ENCODE measurements at places on chromosomes 1 and 21.
A peak's percentile ranks its signal among the peaks of the same experiment; 100 is the strongest.

- no peak for DNase-seq
These were observed 23.3 kb downstream of the ZBTB17 start for GRCh38 chr1:15952317-15953258.

GRCh38 chr1:228158151-228159007 is 7.2 kb upstream of the IBA57 start:
- DNase-seq = no peak

DNA sequence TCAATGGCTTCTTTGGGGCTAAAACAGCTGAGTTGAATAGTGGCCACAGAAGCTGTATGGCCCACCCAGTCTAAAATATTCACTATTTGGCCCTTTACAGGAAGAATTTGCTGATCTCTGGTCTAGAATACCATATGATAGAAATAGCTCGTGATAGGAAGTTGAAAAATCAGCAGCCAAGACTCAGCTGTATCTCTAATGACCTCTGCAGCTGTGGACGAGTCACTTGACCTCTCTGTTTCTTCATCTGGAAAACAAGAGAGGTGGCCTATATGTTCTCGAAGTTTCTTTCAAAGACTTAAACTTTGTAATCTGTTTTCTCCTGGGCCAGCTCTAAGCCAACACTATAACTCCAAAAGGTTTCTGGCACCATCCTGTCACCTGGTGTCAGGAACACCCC is 129.2 kb downstream of the ZBTB18 start:
- DNase-seq = no peak

- no peak for DNase-seq
These were observed 155.7 kb downstream of the TNFSF18 start for GRCh38 chr1:172895050-172895460.

DNA sequence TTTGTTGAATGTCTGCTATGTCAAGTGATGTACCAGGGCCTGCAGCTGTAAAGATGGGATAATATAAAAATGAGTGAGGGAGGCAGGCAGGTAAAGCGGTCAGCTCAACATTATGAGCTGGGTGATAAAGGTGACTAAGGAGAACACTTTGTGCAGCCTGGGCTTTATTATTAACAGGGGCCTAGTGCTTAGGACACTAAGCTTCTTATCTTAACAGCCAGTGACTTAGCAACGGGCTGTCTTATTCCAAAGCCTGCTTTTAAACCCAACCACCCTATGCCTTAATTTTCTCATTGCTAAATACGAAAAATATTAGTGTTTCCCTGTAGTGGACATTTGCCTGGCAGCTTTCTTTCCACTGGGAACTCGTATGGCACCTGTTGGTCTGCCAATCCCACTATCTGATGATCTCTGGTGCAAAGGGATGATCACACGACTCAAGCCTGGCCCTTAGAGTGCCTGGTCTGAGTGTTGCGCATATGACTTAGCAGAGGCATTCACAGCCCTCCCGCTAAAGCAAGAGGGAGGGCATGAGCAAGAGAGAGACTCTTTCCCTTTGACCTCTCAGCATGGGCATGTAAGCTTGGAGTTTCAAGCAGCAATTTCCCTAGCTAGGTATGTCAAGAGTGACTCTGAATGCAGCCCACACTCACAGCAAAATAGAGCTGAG is 98.6 kb upstream of the PAPPA2 start:
- no peak for DNase-seq

DNA sequence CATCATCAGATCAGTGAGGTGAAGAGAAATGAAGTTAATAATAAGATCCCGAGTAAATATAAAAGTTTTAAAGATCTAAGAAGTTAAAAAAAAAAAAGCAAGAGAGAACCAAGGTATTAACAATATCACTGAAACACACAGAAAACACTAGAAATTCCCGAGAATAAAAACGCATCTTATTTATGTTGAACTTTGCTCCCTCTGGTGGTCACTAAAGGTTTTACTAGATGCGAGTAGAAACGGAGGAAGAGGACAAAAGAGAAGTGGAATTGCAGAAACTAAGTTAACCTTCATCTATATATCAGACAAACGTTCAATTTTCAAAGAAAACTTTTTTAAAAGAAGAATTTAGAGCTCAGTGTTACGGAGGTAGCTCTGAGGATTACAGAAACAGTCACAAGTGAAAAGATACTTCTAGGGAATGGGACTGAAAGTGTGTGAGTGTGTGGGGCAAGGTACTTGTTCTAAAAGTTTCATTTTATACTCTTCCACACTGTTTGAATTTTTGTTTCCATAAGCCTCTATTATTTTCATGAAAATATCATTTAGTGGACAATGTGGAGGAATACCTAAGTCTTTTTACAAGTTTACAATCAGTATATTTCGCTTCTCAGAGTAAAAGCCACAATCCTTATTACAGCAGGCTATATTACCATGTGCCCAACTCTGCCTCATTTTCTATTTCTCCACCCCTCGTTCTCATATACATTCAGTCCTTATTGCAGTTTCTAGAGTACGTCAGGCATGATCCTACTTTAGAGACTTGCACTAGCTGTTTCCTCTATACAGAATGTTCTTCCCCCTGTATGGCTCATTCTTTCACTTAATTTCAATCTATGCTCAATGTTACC is 19.7 kb downstream of the ACBD6 start:
- no peak for DNase-seq

DNA sequence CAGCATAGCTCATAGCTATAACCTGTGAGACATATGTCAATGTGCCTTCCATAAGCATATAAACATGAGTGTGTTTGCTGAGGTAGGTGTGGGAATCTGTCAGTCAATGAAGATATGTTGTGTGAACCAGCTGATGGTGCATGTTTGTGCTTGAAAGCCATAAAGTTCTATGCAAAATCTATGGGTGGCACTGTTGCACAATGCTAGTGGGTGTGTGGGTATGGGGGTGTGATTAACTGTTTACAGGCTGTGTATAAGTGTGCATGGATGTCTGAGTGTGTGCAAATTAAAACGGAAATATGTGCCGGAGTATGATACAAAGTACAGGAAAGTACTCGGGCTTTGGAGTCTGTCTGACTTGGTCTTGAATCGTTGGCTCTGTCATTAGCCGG is 1.0 kb upstream of the ATP2B4 start:
- no peak for DNase-seq

DNA sequence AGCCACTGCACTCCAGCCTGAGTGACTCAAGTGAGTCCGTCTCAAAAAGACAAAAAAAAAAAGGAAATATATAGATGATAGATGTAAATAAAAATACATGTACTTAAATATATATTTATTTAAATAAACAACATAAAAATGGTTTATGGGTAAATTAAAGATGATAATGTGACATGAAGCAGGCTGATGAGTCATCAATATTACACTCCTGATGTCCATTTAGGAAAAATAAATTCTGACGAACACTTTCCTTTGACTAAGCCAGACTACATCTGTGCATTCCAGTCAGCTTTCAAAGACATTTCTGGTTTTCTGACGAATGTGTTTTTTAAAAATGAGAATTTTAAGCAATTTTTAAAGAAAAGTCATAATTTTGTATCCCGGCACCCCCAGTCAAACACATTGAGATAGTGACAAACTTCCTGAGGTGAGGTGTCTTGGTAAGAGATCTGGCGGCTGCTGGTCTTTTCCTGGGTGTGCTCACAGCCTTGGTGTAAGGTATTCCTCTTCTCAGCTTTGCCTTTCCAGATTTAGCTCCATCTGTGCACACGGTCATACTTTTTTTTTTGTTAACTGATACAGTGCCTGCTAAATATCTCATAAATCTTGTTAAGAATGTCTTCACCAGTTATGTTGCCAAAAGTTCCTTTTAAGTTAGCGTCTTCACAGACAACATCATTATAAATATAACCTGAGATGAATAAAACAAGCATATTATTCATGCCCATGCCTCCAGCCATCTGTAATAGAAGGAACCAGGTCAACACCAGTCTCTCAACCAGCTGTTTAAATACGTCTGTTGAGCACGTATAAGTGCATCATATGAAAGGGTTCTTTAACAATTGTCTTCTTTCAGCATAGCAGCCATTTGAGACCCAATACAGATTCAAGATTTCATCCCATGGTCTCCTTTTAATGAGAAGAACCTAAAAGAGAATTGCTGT is 214.5 kb upstream of the PLD5 start:
- DNase-seq = no peak

DNA sequence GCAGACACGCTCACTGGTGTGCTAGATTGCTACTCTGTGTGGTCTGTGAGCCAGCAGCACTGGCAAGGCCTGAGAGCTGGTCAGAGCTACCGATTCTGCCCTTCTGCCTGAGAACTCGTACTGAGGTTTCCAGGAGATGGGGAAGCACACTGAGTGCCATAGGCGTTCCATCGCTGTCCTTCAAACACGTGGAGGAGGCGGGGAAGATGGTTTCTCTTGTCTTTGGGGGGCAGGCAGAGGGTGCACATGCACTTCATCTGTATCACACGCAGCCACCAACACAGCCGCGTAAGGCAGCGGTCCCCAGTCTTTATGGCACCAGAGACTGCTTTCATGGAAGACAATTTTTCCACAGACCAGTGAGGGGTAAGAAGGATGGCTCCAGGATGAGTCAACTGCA is 23.8 kb upstream of the MX1 start:
- DNase-seq = no peak

DNA sequence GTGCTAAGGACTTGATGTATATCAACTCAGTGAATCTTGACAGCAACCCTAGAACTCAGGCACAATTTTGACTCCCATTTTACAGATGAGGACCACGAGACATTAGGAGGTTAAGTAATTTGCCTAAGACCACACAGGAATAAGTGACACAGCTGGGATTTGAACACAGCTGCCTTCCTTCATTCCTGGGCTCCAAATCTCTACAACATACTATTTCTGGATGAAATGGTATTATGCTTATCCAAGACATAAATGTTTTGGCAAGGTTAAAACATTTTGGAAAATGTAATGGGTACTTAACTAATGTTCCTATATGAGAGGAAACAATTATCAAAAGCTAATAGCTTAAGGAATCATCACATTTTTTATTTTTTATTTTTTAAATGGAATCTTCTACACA is 4.8 kb downstream of the CLDN8 start:
- DNase-seq = no peak

GRCh38 chr1:192869308-192869940 is 60.6 kb downstream of the RGS2 start:
- no peak for DNase-seq

DNA sequence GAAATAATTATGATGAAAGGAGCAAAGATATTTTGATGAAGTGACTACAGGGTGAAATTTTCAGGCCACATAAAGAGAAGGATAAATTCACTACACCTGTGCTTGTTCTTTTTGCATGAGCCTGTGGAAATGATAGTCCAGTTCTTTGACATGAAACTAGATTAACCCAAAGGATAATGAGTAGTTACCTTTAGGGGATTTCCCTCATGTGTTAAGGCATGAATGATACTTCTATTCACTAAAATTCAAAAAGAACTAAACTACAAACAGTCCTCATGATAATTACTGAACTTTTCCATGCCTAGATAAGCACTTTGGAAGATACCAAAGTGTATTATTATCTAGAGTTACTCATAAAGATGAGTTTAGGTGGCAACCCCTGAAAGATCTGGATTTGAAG is 244.3 kb downstream of the PTPRC start:
- no peak for DNase-seq

DNA sequence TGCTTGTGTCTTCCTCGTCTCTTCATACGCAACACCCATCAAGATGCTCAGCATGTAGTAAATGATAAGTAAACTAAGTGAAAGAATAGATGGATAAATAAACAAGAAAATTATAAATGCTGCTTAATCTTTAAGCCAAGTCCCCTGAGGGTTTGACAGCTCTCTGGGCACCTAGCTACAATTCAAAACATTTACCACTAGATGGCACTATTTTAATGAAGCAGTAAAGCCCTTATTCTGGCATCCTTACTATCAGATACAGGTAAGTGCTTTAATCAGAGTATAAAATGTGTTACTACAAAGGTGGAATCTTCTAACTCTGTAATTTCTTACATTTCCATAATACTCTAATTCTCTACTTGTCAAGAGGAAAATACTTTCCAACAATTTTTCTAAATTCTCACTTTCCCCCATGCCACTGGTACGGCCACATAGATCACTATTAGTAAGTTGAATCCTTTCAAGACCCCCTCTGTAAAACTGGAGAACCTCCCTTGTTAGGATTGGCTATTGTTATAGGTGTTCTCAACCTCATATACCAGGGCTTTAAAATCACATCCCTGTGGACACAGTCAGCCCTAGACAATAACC is 137.8 kb downstream of the BARHL2 start:
- no peak for DNase-seq

DNA sequence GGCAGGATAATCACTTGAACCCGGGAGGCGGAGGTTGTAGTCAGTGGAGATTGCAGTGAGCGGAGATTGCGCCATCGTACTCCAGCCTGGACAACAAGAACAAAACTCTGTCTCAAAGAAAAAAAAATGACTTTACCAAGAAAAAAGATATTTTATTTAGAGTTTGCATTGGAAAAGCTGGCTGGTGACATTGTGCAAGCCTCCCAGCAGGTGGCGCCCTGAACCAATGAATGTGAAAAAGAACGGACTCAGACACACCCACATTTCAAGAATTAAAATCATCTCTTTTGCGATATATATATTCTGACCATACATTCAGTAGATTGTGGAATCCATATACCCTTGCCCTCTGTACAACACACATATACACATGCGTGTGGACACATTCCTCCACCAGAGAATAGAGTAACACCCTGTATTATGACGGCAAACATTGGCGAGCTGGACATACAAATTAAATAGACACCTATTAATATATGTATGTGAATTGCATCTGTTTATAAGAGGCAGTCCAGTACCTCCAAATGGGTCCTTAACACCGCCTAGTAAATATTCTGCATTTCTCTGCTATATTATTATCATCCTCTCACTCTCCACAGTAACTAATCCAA is 39.0 kb upstream of the CADM3 start:
- DNase-seq = peak; percentile 4

GRCh38 chr21:29170944-29171343 is 40.5 kb downstream of the MAP3K7CL start:
- no peak for DNase-seq

- DNase-seq = no peak
These were observed 157.7 kb downstream of the ROR1 start for GRCh38 chr1:63931468-63931867.

DNA sequence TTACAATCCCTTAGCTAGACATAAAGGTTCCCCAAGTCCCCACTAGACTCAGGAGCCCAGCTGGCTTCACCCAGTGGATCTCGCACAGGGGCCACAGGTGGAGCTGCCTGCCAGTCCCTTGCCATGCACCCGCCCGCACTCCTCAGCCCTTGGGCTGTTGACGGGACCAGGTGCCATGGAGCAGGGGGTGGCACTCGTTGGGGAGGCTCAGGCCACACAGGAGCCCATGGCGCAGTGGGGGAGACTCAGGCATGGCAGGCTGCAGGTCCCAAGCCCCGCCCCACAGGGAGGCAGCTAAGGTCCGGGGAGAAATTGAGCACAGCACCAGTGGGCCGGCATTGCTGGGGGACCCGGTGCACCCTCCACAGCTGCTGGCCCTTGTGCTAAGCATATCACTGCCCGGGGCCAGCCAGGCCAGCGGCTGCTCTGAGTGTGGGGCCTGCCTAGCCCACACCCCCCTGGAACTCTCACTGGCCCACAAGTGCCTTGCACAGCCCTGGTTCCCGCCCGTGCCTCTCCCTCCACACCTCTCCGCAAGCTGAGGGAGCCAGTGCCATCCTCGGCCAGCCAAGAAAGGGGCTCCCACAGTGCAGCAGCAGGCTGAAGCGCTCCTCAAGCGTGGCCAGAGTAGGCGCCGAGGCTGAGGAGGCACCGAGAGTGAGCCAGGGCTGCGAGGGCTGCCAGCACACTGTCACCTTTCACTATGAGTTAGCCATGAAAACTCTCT is 117.8 kb downstream of the LIPI start:
- no peak for DNase-seq

- DNase-seq = no peak
These were observed 73.4 kb downstream of the DTL start for GRCh38 chr1:212108981-212109380.

Measured in gastrocnemius medialis (tissue), 4 donors.